ENCODE measurements at places on chromosomes 7 and 10. TPM values are rescaled to one million over a fixed set of nuclear protein-coding genes. Genes with fewer than 3 reads are reported as not detected.

C10orf143 gene
- polyA plus RNA-seq = 17.8 TPM

ERLIN1 gene
- 11.0 TPM for polyA plus RNA-seq

GJD4 gene
- not detected for polyA plus RNA-seq

PCGF6 gene
- 11.6 TPM for polyA plus RNA-seq

- H3K27me3 ChIP-seq = no peaks in the 10 kb centered on the region
- DNase-seq = no peak
- no peak overlapping the region for H3K4me3 ChIP-seq
- H3K27ac ChIP-seq = no peak overlapping the region
- no peaks in the 10 kb centered on the region for H3K36me3 ChIP-seq
Measured at GRCh38 chr7:134902058-134902457, 84.2 kb upstream of the AGBL3 start.

DNA sequence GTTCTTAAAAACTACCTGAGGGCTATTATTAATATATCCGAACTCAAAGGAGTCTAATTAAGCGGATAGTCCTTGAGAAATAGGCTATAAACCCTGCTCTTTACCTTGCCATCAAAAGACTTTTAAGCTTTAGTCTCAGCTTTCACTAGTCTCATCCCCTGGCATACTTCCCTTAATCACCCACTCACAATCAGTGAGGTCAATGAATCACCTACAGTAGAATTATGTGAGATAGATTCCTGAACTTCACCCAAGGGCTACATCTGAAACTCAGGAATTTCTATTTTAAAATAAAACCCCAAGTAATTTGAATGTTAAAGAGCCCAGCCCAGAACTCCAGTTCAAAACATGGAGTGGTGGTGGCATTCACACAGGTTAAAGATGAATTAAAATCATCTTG lies 108.7 kb downstream of the ETV1 start:
- DNase-seq = no peak
- H3K36me3 ChIP-seq = no peaks in the 10 kb centered on the region
- no peak overlapping the region for H3K4me3 ChIP-seq
- H3K27ac ChIP-seq = no peak overlapping the region
- peaks cover 2% of the 10 kb centered on the region for H3K27me3 ChIP-seq
- H3K4me1 ChIP-seq = no peaks in the 10 kb centered on the region

GRCh38 chr7:96836456-96836855 lies 126.8 kb upstream of the SEM1 start:
- peak overlapping the region; percentile 84 for H3K4me3 ChIP-seq
- H3K4me1 ChIP-seq = peaks cover 46% of the 10 kb centered on the region
- H3K27me3 ChIP-seq = peaks cover 5% of the 10 kb centered on the region

DNA sequence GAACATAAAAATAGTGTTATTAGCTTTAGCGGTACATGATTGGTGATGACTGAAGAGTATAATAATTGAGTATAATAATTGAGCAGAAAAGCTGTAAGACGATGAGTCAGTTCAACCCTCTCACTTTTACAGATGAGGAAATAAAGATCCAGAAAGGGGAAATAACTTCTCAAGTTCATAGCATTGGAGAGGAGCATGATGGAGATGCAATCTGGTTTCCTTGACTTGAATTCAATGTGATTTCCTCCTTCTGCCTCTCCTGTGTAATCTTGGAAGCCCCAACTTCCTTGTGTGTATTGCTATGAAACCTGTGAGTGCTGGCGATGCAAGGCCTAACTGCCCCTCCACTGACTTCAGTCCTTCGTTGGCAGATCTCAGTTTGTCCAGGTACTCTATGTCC lies 265.1 kb downstream of the LRMDA start:
- H3K4me3 ChIP-seq = no peak overlapping the region
- H3K4me1 ChIP-seq = no peaks in the 10 kb centered on the region
- DNase-seq = no peak
- H3K36me3 ChIP-seq = no peaks in the 10 kb centered on the region
- H3K27me3 ChIP-seq = no peaks in the 10 kb centered on the region
- no peak overlapping the region for H3K27ac ChIP-seq

GRCh38 chr7:54392935-54393334 lies 149.2 kb upstream of the VSTM2A start:
- no peak overlapping the region for H3K4me3 ChIP-seq
- no peaks in the 10 kb centered on the region for H3K4me1 ChIP-seq
- DNase-seq = no peak
- no peaks in the 10 kb centered on the region for H3K36me3 ChIP-seq

- H3K4me1 ChIP-seq = no peaks in the 10 kb centered on the region
- no peak overlapping the region for H3K27ac ChIP-seq
- no peaks in the 10 kb centered on the region for H3K36me3 ChIP-seq
- DNase-seq = no peak
- peaks cover 8% of the 10 kb centered on the region for H3K27me3 ChIP-seq
Measured at GRCh38 chr10:114188001-114188400, 8.8 kb downstream of the TDRD1 start.

- no peak for DNase-seq
- no peaks in the 10 kb centered on the region for H3K27me3 ChIP-seq
- no peaks in the 10 kb centered on the region for H3K4me1 ChIP-seq
- no peak overlapping the region for H3K27ac ChIP-seq
Measured at GRCh38 chr7:83486536-83486935, 162.4 kb downstream of the SEMA3E start.

GRCh38 chr10:1186683-1186990 lies 130.5 kb downstream of the WDR37 start:
- H3K27ac ChIP-seq = no peak overlapping the region
- DNase-seq = no peak
- peaks cover 6% of the 10 kb centered on the region for H3K27me3 ChIP-seq
- no peaks in the 10 kb centered on the region for H3K4me1 ChIP-seq

GRCh38 chr7:2116989-2117591 lies 115.7 kb downstream of the MAD1L1 start:
- DNase-seq = no peak
- H3K27me3 ChIP-seq = peaks cover 7% of the 10 kb centered on the region
- no peak overlapping the region for H3K4me3 ChIP-seq
- no peak overlapping the region for H3K27ac ChIP-seq

GRCh38 chr10:30247704-30248103 lies 101.4 kb downstream of the MTPAP start:
- H3K4me1 ChIP-seq = peaks cover 5% of the 10 kb centered on the region
- H3K4me3 ChIP-seq = peak overlapping the region; percentile 68
- no peak for DNase-seq
- no peaks in the 10 kb centered on the region for H3K36me3 ChIP-seq

DNA sequence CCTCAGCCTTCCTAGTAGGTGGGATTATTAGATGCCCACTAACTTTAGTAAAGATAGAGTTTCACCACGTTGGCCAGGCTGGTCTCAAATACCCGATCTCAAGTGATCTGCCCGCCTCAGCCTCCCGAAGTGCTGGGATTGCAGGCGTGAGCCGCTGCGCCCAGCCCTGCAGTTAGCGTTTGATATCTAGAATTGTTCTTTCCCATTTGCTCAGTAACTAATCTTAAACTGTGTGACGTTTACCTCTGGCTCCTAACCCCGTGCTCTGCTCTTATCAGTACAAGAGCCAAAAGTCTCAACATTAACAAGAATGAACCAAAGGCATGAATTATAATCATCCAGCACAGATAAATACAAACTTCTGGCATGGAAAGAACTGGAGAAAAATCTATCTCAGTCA lies 47.4 kb downstream of the IGF2BP3 start:
- no peak for DNase-seq
- no peak overlapping the region for H3K27ac ChIP-seq
- peaks cover 5% of the 10 kb centered on the region for H3K27me3 ChIP-seq
- no peaks in the 10 kb centered on the region for H3K4me1 ChIP-seq
- no peaks in the 10 kb centered on the region for H3K36me3 ChIP-seq

- peaks cover 12% of the 10 kb centered on the region for H3K36me3 ChIP-seq
- H3K4me3 ChIP-seq = peak overlapping the region; percentile 57
- H3K27me3 ChIP-seq = no peaks in the 10 kb centered on the region
Measured at GRCh38 chr10:26441491-26442214, 3.5 kb downstream of the APBB1IP start.

DNA sequence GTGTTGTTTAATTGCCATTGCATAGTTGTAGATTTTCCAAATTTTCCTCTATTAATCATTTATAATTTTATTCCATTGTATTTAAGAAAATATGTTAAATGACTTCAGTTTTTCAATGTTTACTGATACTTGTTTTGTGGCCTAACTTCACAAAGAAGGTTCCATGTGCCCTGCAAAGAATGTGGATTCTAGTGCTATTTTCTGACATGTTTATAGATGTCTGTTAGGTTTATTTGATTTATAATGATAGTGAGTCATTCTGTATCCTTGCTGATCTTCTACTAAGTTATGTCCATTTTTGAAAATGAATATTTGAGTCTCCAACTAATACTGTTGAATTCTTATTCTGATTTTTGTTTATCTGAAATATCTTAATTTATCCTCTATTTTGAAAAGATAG lies 369.0 kb downstream of the MAGI2 start:
- no peak overlapping the region for H3K4me3 ChIP-seq
- no peak for DNase-seq
- H3K36me3 ChIP-seq = no peaks in the 10 kb centered on the region
- no peaks in the 10 kb centered on the region for H3K4me1 ChIP-seq
- no peak overlapping the region for H3K27ac ChIP-seq
- no peaks in the 10 kb centered on the region for H3K27me3 ChIP-seq

- DNase-seq = no peak
- peaks cover 4% of the 10 kb centered on the region for H3K27me3 ChIP-seq
- no peak overlapping the region for H3K4me3 ChIP-seq
- peaks cover 8% of the 10 kb centered on the region for H3K4me1 ChIP-seq
- H3K36me3 ChIP-seq = no peaks in the 10 kb centered on the region
Measured at GRCh38 chr10:31792745-31793144, 135.9 kb downstream of the ARHGAP12 start.

DNA sequence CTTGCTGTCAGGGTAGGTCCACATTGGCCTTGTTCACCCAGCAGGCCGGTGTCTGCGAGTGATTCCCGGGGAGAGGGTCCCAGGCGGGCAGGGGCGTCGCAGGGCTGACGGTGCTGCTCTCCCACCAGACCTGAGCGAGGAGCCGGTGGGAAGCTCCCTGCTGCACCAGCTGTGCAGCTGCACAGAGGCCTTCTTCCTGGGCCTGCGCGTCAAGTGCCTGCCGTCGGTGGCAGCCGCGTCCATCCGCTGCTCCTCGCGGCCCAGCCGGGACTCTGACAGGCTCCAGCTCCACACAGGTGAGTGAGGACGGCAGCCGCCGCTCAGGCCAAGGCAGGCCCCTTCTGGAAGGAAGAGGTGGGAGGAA lies 14.6 kb downstream of the AMZ1 start:
- peaks cover 26% of the 10 kb centered on the region for H3K27me3 ChIP-seq
- H3K4me3 ChIP-seq = peak overlapping the region; percentile 53
- H3K4me1 ChIP-seq = peaks cover 30% of the 10 kb centered on the region
- no peak overlapping the region for H3K27ac ChIP-seq

DNA sequence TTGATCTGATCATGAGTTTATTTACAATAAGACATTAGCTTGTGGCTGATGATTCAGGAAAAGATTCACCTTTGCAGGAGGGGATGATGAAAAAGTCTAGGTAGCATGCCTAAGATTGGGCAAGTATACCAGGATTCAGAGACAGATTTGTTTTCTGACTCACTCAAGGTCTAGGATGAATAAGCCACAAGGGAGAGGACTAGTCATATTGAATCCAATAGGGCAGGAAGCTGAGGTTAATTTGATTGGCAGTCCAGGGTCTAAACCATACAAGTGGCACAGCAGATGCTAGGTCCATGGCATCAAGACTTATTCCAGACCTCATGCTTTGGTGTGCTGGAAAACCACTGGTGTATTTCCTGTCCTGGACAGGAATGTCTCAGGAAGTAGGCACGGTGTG lies 1133.4 kb downstream of the XPNPEP1 start:
- H3K27ac ChIP-seq = no peak overlapping the region
- no peaks in the 10 kb centered on the region for H3K4me1 ChIP-seq
- H3K27me3 ChIP-seq = no peaks in the 10 kb centered on the region
- DNase-seq = no peak
- no peak overlapping the region for H3K4me3 ChIP-seq
- no peaks in the 10 kb centered on the region for H3K36me3 ChIP-seq

DNA sequence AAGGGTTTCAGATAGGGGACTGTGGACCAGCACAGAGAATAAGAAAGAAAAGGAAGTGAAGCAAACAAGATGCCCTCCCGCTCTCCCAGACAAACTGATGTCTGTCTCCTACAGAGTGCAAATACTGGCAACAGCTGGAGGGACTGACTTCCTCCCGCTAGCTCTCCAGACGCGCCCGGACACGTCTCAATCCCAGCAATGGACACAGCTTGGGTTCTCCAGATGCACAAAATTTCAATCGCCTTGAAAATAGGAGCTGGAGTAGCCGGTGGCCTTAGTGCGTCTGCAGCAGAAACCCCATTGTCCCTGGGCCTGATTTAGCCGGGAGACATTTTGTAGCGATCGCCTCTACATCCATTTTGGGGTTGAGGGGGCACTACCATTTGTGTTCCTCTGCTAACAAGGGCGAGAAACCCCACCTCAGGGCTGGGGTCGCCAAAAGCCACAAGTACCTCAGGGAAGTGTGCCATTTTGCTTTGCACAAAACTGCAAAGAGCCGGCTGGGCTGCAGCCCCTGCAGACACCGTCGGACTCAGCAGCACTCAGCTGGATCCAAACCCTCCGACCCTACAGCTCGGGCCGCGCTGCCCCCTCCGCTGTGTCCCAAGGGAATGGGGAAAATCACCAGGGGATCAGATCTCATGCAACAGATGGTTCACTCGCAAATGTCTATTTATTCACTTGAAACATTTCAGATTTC lies 5.9 kb downstream of the CPA2 start:
- no peak overlapping the region for H3K4me3 ChIP-seq
- DNase-seq = no peak
- H3K36me3 ChIP-seq = no peaks in the 10 kb centered on the region
- H3K4me1 ChIP-seq = no peaks in the 10 kb centered on the region
- H3K27ac ChIP-seq = no peak overlapping the region
- peaks cover 4% of the 10 kb centered on the region for H3K27me3 ChIP-seq

- DNase-seq = no peak
- no peak overlapping the region for H3K27ac ChIP-seq
- H3K27me3 ChIP-seq = peaks cover 7% of the 10 kb centered on the region
- H3K4me3 ChIP-seq = no peak overlapping the region
- H3K36me3 ChIP-seq = no peaks in the 10 kb centered on the region
Measured at GRCh38 chr10:77564731-77565589, 72.6 kb downstream of the KCNMA1 start.

GRCh38 chr7:15130666-15131541 lies 228.4 kb upstream of the DGKB start:
- H3K27ac ChIP-seq = no peak overlapping the region
- H3K4me3 ChIP-seq = no peak overlapping the region
- no peak for DNase-seq
- no peaks in the 10 kb centered on the region for H3K36me3 ChIP-seq
- H3K27me3 ChIP-seq = peaks cover 2% of the 10 kb centered on the region

Measured in immature natural killer cell (primary cell).